Stimulated activated naive CD8-positive, alpha-beta T cell treated with anti-CD3 and anti-CD28 coated beads, Interleukin-15, amount 100 ng/mL, for 72 hours (primary cell): ENCODE measurements at places on chromosomes 5 and 9.

DNA sequence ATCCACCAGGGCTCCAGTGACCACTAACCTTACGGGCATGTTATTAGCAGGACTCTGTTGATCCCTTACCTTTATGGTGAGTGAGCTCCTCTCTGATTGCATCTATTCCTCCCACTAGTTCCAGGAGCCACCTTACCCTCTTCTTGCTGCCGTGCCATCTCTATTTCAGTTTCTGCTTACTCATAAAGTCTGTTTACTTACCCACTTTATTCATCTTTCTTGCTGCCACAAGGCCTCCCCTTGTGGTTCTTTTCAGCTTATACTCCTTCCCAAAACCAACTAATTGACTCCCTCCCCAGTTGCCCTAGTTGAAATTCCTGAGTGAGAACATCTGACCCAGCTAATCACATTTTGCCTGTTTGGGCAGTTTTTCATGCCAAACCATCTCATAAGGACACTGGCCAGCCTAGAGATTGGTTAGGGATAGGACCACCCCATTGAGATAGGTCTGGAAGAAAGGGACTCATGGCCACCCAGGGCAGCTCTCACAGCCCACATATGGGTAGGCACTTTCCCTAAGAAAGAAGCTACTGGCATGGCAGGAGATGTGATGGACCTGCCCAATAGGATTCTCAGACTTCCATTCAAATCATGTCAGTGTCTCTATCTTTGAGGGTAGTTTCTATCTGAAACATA, 412.7 kb downstream of the EFNA5 start:
- DNase-seq: no peak

DNA sequence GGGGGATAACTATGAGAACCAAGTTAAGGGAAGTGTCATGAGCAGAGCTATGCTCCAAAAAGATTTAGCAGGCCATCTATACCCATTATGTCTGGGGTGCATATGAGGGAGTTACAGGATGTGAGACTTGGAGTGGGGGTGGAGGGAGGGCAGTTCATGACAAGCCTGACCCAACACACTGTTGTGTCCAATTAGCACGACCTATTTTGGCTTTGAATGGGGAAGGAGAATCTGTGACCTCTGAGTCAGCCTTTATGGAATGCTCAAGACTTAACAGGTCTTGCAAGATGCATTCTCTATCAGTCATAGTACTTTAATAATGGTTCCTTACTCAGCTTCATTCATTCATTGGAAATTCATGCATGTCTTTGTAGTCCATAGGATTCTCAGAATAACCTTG, 71.7 kb downstream of the GRIA1 start:
- DNase-seq: no peak

DNA sequence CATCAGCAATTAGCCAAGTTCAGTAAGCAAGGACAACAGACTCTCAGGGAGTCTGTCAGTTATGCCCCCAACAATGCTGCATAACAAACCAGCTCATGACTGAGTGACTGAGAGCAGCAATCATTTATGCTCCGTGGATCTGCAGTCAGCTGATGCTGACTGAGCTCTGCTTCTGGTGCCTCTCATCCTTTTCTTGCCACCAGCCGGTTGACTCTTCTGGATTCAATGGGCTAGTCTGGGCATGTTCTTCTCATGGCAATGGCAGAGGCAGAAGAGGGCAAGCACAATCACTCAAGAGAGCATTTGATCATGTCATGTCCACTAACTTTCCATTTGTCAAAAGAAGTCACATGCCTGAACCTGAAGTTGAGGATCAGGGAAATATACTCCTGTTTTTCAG, 157.0 kb upstream of the NTRK2 start:
- no peak for DNase-seq

GRCh38 chr9:36151316-36152210, 15.0 kb downstream of the GLIPR2 start:
- DNase-seq: peak; percentile 75

- no peak for DNase-seq
Measured at GRCh38 chr5:168341178-168341577, 49.7 kb downstream of the WWC1 start.

DNA sequence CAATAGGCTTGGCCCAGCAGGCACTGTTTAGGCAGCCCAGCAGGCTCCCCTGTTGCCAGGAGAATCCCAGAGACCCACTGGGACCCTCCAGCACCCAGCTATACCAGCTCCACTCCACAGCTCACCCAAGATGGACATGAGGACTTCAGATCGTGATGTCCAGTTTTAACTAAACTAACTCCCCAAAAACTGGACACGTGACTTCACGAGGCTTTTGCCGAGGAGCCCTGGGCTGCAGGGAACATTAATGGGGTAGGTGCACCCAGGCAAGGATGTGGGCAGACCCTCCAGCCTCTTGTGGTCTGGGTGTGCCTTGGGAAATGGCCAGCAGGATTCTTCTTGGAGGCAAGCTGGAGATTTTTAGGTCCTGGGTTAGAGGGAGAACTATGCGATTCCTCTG, 8.9 kb upstream of the NKD2 start:
- no peak for DNase-seq

GRCh38 chr5:109819878-109820277, 130.2 kb downstream of the MAN2A1 start:
- no peak for DNase-seq

DNA sequence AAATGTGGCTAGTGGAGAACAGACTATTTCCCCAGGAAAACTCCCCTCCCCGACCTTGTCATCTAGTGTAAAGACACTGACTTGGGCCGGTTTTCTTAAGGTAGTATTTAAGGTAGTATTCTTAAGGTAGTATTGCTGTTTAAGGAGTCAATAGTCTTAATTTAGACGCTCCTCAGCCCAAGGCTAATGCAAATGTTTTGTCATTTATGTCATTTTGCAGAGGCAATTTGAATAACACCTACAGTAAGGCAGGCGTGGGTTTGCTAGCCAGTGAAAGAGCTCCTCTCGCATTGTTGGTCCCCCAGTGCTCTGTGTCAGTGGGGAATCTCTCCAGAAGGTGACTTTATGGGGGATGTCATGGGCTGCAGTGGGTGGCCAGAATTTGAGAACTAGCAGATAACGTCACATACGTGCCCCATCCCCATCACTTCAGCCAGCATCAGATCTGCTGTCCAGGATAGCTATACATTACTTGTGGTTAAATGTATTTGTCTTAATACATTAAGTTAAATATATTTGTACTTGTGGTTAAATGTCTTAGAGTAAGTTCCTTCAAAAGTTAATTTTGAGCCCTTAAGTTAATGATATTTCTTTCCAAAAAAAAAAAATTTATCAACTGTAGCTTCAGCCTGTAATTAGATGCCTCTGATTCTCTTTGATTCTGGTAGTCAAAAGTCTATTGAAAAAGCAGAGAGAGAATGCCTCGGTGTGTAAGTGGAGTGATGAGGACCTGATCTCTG, 2.6 kb downstream of the PPP1R26 start:
- DNase-seq: no peak

- no peak for DNase-seq
Measured at GRCh38 chr9:109245310-109245897, 75.5 kb downstream of the EPB41L4B start.

GRCh38 chr9:123360161-123361085, 4.4 kb downstream of the CRB2 start:
- peak; percentile 50 for DNase-seq

DNA sequence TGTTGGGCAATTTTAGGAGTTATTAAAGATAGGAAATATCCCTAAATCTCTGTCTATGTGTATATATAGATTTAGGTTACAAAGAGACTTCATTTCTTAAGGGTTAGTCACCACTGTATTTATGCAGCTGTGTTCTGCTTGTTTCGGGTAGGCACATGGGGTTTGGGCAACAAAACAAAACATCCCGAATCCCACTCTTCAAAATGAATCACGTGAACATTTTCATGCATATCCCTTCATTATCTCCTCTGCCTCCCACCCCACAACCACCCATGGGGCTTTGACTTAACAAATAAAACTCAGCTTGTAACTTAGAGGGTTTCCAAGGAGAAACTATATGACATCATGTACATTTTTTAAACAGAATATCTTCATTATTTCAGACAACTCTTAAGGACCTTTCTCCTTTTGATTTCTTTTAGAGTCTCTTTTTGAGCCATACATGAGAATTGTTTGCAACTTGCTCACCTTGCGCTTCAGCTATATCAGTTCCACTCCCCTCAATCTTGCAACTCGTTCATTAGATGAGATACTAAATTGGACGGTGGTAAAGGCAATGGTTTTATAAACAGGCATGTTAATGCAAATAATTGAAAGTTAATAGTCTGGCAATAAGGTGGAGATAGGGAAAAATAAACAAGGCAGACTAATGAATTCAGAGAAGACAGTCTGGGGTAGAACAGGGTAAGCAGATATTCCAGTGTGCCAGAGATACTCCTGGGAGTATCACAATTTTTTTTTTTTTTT, 136.7 kb downstream of the CD180 start:
- no peak for DNase-seq

- DNase-seq: no peak
Measured at GRCh38 chr5:109035436-109035835, 287.7 kb downstream of the FER start.

DNA sequence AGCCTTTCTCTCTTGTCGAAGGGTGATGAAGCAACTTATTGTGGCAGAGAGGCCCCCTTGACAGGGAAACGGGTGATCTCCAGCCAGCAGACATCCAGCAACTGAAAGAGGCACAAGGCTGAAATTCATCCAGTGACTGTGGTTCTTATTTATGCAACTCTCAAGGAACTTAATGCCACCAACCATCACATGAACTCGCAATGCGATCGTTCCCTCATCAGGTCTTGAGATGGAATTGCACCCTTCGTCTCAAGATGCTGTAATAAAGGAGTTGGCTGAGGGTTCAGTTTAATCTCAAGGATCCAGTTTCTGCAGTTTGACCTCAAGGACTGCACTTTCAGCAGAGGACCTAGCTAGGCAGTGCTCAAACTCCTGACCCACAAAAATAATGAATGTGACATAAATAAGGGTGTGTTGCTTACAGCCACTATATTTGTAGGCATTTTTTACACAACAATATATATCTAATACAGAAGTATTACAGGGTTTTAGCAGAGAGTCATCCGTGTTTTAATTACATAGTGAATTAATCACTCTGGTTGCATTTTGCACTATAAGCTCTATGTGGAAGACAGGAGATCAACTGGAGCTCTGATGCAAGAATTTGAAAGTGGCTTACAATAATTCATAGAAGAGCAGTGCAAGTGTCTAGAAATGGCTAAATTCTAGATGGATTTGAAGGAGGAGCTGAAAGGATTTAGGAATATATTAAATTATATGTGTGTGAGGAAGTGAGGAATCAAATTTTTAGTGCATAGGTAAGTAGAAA, 957.8 kb upstream of the CTNND2 start:
- no peak for DNase-seq

DNA sequence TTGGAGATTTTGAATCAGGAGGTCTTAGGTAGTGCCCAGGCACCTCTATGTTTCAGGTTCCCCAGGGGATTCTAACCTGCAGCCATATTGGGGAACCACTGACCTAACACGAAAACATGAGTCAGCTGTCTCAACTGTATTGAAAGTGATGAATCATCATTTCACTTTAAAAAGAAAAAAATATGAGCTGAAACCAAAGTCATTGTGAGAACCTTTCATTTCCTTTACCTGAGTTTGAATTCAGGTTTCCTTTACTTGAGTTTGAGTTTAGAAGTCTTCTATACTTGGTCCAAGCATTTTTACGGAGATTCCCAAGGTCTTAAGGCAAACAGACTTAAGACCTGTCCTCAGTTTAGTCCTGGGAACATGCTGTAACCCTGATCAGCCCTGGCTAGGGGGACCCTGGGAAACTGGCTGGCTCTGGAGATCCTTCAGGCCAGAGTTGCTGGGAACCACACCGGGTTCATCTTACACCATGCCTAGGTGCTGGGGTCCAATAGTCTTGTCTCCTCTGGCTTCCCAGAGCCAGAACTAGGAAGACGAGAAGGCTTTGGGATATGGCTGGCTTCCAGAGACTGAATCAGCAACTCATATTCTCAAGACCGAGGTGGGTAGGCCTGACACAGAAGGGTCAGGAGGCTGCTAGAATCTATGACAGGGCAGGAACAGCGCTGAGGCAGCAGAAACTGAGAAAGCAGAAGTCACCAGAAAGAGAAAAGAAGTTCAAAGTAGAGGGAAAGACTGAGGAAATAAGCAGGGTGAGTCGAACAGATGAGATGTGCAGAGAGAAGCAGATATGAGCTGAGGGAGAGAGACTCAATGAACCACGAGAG, 16.4 kb upstream of the PDCD1LG2 start:
- no peak for DNase-seq

DNA sequence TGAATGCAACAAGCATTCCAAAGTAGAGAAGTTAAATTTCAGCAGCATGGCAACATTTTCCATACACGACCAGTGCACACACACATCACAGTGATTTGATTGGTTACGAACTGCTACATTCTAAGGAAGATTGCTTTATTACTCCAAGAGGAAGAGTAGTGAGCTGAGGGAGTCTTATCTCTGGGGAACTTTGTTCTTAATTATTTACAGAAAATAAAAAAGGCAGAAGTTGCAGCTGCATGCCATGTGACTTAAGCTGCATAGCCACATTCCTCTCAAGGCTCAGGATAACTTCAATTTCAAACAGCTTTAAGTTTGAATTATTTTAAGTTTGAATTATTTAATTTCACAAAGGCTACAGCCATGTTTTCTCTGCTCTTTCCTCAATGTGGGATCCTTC, 71.6 kb upstream of the HSPB3 start:
- DNase-seq: no peak

GRCh38 chr9:68912561-68912960, 101.4 kb downstream of the PRKACG start:
- no peak for DNase-seq

GRCh38 chr9:82593501-82593900, 469.4 kb downstream of the RASEF start:
- no peak for DNase-seq

DNA sequence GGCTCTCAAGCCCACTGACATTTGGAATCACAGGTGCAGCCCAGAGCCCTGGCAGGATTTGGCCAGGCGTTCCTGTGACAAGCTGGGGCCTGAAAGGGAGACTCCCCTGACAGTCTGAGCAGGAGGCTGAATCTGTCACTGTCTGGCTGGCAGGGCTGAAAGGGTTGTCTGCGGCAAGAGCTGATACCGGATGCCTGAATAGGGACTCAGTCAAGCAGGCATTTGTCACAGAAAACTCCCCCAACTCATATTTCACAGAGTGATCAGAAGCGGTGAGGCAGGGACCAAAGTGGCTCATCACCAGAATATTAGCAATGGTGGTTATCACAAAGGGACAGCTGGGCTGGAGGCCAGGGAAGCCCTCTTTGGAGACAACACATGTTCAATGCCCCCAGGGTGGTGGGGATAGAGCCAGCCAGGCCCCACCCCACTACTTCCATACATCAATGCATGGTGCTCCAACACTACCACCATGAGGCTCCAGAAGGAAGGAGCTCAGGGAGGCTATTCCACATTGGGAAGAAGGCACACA, 295.5 kb downstream of the DTWD2 start:
- no peak for DNase-seq

- DNase-seq: no peak
Measured at GRCh38 chr9:131851414-131851813, 111.5 kb upstream of the RAPGEF1 start.

GRCh38 chr9:133641396-133641655, 5.2 kb downstream of the DBH start:
- no peak for DNase-seq
